ENCODE measurements at places on chromosomes 16 and 17. TPM values are rescaled to one million over a fixed set of nuclear protein-coding genes. Genes with fewer than 3 reads are reported as not detected.

- peak; percentile 86 for DNase-seq
Measured at GRCh38 chr17:30586818-30587595, 109.8 kb downstream of the GOSR1 start.

DNA sequence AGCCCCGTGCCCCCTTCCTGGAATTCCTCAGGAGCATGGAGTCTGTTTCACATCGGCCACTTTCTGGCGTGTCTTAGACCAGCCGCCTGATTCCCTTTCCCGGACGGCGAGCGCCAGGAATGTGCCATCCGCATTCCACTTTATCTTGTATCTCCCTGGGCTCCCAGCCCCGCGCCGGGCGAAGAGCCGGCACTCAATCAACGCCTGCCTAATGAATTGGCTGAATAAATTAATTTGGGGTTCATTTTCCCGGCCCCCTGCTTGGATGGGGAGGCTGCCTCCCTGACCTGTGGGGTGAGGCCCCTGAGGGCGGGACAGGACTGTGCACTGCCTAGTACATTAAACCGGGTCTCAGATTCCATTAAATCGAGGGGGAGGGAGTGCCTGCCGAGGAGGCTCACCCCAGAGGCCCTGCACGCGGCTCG lies 282.3 kb upstream of the TNRC6C start:
- DNase-seq = no peak

GRCh38 chr17:74304184-74304583 lies 21.8 kb upstream of the KIF19 start:
- DNase-seq = no peak

DNA sequence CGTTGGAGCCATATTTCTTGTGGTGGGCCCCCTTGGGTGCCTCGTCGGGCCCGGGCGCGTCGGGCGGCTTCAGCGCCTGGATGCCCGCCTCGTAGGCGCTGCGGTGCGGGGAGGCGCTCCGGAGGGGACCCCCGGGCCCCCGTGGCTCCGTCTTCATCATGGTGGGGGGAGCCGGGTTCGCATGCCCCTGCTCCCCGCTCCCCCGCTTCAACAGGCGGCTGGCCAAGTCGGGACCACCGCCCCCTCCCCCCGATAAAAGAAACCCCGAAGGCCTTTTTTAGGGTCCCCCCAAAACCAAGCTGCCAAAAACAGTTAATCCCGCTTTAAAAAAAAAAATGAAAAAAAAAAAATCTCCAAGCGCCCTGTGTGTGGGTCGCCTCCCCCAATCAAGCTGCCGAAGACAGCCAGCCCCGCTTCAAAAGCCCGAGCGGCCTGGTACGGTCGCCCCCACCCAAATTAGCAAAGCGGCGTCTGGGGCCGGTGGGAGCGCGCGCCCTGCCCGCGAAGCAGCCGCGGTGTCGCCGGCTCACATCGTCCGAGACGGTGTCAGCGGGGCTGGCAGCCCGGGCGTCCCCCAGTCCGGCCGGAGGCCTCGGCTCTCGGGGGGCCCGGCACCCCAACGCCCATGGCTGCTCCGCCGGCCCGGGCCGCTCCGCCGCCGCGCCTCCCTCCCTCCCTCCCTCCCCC lies at the start of gene PPP1R9B:
Gene PPP1R9B (minus strand): TSS at position 324 of the 687 bp plus-strand sequence. CDS start 164 bp downstream, at position 160.
- no peak for DNase-seq

- DNase-seq = no peak
Measured at GRCh38 chr17:42985225-42985624, 4.9 kb downstream of the RUNDC1 start.

GRCh38 chr16:78684030-78684611 lies 584.7 kb downstream of the WWOX start:
- DNase-seq = peak; percentile 43

GRCh38 chr17:6755731-6756184 lies at the start of gene XAF1:
TSS of gene XAF1 (plus strand) at chr17:6756046. CDS start at chr17:6756079, 33 bp downstream.
- peak; percentile 33 for DNase-seq

- no peak for DNase-seq
Measured at GRCh38 chr17:77441130-77441920, 300.6 kb downstream of the SEC14L1 start.

DNA sequence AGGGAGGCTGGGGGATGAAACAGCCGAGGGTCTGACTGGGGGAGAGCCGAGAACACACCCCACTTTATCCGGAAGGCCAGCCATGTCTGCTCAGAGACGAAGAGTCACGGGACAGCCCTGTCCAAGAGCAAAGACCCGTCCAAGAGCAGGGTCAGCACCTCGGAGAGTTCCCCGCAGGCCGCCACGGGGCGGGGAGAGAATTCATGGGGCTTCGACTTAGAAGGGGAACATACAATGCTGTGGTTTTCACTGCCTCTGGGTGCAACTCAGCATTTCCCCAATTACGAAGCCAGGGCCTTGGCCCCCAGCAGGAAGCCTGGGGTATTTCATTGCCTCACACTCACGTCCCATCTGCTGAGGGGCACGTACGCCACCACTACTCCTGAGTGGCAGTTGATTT lies 59.3 kb downstream of the JPH3 start:
- peak; percentile 43 for DNase-seq

DNA sequence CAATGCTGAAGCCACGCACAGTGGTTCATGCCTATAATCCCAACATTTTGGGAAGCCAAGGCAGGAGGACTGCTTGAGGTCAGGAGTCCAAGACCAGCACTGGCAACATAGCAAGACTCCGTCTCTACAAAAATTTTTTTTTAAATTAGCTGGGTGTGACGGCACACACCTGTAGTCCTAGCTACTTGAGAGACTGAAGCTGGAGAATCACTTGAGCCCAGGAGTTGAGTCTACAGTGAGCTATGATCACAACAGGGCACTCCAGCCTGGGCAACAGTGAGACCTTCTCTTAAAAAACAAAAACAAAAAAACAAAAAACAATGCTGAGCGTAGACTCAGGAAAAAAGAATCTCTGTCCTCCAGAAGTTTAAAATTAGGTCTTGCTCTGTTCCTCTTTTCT lies 6.1 kb downstream of the GNA13 start:
- DNase-seq = no peak

DNA sequence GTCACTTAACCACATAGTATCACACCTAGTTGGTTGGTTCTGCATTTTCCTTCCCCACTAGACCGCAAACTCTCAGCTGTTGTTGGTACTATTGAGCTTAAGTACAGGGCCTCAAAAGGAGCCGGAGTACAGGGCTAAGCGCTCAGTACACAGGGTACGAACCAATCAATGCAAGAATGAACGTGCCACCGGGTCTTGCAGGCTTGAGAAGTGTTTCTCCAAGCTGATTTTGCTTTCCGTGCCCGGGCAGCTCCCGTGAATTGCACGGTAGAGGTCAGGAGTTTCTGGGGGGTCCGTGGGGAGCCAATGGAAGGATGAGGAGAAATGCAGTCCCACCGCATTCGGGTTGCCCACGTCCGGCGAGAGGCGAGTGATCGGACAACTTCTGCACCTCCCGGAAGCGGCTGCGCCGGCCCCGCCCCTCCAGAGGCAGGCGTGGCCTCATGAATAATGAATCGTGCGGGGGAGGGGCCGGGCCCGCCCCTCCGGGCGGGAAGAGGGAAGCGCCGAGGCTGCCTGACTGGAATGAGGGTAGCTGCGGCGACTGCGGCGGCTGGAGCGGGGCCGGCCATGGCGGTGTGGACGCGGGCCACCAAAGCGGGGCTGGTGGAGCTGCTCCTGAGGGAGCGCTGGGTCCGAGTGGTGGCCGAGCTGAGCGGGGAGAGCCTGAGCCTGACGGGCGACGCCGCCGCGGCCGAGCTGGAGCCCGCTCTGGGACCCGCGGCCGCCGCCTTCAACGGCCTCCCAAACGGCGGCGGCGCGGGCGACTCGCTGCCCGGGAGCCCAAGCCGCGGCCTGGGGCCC lies at the start of gene SNTB2:
Gene SNTB2 (plus strand): TSS at position 523 of the 804 bp plus-strand sequence. CDS start 3 bp downstream, at position 526.
- peak; percentile 83 for DNase-seq

DNA sequence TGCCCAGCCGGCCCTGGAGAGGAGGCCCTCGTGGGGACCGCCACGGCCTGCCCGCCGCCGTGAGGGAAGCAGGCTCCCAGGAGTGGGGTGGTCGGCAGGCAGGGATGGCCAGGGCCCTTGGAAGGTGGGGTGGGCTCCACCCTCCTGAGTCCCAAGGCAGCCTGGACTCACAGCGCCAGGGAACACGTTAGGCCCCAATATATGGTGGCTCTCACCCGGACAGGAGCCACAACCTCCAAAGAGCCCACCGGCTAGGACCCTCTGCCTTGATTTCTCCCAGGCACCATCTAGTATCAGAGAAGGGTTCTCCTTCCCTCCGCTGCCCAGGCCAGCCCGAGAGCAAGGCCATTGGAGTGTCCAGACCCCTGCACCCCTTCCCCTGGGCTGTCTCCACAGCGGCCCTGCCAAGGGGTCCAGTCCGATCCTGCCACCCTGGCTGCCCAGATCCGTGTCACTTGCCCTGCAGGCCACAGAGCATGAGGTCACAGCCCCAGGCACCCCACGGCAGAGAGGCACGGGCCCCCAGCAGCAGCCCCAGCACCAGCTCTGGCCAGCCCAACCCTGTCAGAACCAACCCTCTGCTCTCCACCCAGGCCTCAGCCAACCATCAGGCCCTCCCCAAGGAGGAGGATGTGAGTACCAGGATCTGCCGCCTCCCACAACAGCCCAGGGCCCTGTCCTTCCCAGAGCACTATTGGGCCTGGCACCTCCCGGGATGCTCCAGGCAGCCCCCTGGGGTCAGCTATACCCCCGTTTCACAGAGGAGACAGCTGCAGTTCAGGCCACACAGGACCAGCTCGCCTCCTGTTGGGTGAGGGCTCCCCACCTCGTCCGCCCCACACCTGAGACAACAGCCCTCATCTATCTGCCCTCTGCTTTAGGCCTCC lies 1.1 kb upstream of the AXIN1 start:
- no peak for DNase-seq

DNA sequence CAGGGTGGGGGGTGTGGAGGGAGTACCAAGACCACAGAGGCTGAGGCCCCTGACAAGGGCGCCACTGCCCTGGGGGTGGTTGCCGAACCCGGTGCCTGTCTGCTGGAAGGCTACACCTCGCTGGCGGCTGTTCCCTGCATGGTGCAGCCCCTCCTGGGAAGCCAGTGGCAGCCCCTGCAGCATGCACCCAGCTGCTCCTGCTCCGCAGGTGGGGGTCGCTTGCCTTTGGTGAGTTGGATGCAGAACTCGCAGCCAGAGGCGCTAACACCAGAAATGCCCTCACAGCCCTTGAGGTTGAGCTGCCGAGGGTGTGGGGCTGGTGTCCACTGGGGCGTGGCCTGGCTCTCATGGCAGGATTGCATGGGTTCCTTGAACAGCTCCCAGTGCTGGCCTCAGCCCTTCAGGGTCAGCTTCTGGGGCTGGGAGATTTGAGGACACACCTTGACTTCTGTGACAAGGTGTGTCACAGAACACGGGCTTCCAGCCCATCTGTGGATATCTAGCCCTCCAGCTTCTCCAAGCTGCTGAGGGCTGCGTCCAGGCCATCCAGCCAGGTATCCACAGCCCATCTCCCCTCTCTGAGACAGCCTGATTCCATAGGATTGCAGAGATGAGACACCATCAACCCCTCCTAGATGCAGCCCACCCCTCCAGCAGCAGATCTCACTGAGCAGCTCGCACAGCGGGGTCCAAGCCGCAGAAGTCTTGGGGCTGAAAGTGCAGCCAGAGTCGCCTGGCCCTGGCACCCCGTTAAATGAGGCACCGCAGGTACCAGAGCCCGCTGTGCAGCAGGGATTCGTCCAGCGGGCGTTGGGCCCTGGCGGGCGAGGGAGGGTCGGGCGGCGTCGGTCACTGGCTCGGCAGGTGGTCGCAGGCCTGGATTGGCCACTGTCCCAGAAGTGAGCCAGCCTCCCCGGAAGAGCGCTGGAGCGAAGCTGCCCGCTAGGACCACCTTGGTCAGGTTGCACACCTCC lies 586.3 kb downstream of the KCNJ18 start:
- no peak for DNase-seq

DNA sequence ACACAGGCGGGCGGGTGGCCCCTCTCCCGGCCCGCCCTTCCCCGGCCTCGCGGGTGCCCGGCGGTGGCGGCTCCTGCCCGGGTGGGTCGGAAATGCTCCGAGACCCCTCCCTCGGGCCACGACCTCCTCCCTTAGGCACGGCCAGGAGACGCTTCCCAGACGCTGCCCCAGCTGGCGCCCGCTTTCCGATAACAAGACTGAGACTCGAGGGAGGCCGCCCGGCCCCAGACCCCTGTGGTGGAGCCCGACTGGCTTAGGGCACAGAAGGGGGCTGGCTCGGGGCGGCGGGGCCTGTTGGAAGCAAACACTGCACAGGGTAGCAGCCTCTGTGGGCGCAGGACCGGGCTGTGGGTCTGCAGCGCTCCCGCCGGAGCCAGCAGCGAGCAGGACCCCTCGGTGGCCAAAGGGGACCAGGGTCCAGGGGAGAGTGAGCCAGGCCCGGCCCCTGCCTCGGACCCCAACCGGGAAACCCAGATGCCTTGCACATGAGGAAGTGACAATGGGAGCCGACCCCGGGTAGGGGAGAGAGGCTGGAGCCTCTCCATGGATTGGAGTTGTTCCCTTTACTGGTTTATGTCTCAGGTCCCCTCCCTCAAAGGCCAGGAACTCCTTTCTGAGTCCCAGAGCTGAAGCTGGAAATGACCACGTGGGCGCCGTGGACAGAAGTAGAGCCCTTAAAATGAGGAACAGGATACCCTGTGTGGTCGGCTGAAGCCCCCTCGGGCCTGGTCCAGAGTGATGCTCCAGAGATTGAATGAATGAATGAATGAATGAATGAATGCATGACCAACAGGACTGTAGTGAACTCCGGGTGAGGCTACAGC lies 19.8 kb upstream of the ADCY7 start:
- DNase-seq = no peak

- DNase-seq = peak; percentile 55
Measured at GRCh38 chr16:4846503-4846900, 586 bp downstream of the GLYR1 start.

- DNase-seq = peak; percentile 70
Measured at GRCh38 chr16:82954224-82954929, 327.6 kb downstream of the CDH13 start.

GRCh38 chr17:82881900-82882714 lies 42.3 kb upstream of the ZNF750 start:
- DNase-seq = no peak

DNA sequence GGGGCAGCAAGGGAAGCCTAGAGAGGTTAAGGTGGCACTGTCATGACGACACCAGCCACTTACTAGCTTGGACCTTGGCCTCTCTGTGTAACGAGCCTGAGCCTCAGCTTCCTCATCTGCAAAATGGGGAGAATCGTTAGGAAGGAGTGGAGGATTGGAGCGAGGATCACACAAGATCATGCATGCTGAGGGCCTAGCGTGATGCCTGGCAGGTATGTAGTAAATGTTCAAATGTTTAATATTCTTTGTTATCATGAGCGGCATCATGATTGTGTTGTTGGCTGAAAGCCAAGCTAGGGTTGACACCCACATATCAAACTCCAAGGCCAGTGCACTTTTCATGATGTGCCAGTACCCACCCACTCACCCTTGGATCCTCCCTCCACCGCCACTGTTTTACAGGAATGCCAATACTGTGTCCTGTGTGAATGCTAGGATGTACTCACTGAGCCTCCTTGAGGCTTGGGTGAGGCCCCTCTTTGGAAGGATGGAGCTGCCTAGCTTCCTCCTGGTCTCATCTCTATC lies 192.5 kb downstream of the MSI2 start:
- DNase-seq = no peak

DNA sequence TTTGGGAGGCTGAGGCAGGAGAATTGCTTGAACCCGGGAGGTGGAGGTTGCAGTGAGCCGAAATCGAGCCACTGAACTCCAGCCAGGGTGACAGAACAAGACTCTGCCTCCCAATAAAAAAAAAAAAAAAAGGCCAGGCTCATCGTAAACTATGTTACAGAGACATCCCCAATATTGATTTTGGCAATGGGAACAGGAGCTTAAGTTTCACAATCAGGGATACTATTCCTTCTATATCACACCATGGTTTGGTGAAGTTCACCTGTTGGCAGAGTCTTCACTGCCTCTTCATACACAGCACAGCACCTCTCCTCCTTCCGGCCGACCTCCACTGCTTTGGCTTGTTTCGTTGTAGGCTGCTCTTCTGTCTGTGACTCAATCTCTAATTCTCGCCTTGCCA lies 21.2 kb downstream of the UTP6 start:
- DNase-seq = no peak

ATPAF2 gene
- total RNA-seq = 27.6 TPM

GLYR1 gene
- total RNA-seq = 27.8 TPM
